ENCODE measurements at places on chromosomes 7 and 10.

GRCh38 chr7:32216759-32217158 is 146.6 kb upstream of the PDE1C start:
- DNase-seq, result no peak

GRCh38 chr10:26478061-26478460 is 39.9 kb downstream of the APBB1IP start:
- DNase-seq, result no peak

- DNase-seq, result no peak
These were observed 67.1 kb downstream of the WDFY4 start for GRCh38 chr10:48751730-48752129.

DNA sequence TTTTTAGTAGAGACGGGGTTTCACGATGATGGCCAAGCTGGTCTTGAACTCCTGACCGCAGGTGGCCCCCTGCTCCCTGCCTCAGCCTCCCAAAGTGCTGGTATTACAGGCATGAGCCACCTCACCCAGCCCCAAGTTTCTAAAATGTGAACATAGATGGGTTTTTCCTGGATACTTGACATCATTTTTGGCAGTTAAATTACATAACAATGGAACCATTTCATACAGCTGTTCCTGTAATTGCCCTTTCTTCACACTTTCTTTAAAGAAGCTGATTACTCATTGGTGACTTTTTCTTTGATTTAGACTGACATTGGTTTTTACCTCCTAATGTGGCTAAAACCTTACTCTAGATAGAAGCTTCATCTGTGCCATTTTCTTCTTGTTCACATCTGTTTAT is 5.9 kb downstream of the ZKSCAN1 start:
- no peak for DNase-seq

GRCh38 chr10:46048152-46048551 is 2.1 kb upstream of the MSMB start:
- no peak for DNase-seq
